ENCODE measurements at places on chromosomes 5 and 9.

GRCh38 chr5:57386958-57387357 lies 95.7 kb downstream of the ACTBL2 start:
- no peak for DNase-seq

GRCh38 chr9:121748074-121748473 lies 96.6 kb downstream of the DAB2IP start:
- no peak for DNase-seq

GRCh38 chr5:16970260-16970659 lies 34.2 kb upstream of the MYO10 start:
- DNase-seq: no peak

DNA sequence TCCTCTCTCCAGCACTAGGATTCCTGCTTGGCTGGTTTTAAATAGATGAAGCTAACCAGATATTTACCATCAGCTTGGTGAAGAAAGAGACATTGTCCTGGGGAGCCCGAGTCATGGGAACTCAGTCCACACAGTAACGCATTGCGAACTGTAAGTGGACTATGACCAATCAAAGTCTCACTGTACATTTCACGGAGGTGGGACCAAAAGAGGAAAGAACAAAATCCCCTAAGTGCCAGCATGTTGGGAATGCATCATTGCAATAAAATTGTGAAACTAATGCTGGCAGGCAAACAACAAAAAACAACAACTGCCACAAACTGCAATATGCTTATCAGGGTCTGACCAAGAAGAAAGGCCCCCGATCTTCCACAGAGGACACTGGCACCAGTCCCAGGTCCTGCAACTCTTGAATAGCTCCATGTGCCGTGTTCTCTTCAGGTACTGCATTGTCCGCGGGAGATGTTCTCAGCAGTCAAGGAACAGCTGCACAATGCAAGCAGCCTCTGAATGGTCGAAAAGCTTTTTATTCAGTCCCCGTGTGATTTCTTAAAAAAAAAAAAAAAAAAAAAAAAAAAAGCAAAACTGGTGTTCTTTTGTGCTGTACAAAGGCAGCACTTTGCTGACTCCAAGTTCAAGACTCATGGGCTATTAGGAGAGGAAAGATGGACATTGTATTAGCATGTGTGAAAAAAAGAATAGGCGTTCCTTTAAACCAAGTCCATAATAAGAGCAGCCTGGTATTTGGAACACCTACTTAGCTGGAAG lies 38.1 kb downstream of the SEMA6A start:
- DNase-seq: no peak

GRCh38 chr9:20292002-20292401 lies 330.3 kb downstream of the MLLT3 start:
- no peak for DNase-seq

All from CD4-positive, alpha-beta T cell treated with Interleukin-4 for 1 hour (primary cell).